ENCODE measurements at places on chromosomes 4 and X.

- no peak for DNase-seq
These were observed 37.2 kb upstream of the FAM9B start for GRCh38 chrX:9071031-9071650.

DNA sequence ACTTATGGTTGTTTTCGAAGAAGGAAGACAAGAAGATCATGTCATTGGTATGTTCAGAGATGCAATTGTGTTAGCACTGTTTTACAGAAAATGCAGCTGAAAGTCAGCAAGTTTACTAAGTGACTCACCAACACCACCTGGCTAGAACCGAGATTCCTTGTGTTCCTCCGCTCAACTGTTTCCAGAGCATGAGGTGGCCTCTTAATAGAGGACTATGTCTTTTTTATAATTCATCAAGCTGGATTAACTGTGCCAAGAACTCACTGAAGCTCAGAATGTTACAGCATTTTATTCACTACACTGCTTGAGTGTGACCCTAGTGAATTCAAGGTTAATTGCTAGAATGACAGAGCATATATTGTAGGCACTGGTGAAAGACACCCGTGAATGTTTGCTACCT is 1573.5 kb upstream of the TENM3 start:
- no peak for DNase-seq

DNA sequence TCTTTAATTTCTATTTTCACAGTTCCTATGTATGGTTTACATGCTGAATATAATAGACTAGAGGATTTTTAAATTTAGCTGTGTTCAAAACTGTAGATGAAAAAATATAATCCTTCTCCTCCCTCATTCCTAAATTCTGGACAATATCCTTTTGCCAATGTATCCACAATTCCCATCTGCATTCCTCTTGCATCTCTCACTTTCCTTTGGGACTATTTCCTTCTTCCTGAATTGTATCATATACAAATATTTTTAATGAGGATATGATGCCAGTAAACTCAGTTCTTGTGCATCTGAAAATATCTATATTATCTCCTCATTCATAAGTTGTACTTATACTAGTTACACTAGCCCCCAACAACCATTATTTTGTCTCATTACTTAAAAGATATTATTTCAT is 46.7 kb downstream of the DDX60L start:
- DNase-seq: no peak

GRCh38 chr4:137735561-137736104 is 203.3 kb upstream of the PCDH18 start:
- no peak for DNase-seq

- DNase-seq: no peak
These were observed 146.4 kb downstream of the CPEB2 start for GRCh38 chr4:15148691-15149090.

DNA sequence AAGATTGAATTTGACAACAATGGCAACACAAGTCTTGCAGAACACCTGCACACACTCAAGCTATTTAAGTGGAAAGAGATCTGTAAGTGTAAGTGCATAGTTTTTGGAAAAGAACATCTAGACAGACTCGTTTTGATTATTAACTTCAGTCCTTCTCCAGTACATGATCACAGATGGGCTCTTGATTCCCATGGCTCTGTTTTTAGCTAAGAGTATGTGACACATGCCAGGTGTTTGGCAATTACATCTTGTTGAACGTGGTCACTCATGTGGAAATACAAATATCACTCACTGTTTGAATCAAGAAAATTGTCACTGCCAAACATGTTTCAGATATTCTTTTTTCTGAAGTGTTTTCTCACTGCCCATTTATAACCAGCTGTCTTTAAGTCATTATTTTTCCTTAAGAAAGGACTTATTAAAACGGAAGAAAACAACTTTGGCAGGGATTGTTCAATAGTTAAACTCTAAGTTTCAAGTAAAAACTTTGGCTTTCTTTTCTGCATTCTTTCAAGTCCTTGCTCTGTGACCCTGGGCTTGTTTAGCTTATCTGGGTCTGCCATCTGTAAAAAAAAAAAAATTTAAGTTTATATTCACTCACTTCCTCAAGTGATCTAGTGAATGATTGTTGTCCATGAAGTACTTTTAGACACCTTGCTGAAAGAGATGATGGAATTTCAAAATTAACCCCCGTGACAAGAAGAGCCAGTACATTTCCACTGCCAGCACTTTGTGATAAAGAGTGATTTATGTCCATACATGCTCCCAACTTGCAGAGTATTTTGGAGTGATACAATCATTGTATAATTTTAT is 125.4 kb downstream of the ATXN3L start:
- no peak for DNase-seq

DNA sequence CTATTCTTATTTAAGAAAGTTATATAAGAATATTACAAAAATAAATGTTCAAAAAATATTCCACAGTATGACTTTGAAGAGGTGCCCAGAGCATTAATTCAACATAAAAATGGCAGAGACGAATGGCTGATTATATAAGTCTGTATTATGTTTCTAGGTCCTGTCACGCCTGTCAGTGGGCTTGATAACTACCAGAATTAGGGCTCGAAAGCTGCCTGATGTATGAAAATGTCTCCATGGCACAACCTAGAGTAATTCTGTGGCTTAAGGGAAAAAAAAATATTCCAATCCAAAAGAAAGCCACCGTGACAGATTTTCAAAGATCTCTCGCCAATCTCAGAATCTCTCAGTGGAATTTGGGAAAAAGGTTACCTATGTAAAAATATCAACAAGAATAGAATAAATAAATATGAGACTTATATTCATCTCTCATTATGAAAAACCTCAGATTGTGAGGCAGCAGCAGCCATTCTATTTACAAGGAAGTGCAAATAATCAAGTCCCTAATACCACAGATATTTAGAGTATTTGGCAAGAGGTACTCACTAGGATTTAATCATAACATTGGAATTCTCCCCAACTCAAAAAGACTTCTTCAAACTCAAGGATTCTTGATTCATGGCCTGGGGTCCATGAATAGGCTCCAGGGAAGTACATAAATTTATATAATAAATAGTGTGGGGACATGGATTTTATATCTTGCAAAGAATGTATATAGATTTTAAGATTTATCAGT is 489.1 kb upstream of the INTU start:
- no peak for DNase-seq

DNA sequence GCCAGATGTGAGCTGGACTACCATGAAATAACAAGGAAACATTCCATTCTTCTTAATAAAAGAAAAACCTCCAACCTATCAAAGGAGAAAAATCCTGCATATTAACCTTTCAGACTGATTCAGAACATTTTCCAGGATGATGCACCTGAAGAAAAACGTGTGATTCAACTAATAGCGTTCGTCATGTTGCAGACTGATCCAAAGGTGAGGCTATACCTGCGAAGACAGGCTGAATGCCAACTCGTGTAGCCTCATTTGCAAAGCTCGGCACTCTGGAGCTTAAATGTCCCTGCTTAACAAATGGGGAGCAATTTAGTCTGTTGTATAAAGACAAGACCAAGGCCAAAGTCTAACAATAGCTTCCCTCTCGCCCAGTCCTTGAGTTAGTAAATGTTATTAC is 172.0 kb upstream of the NOCT start:
- DNase-seq: no peak

GRCh38 chrX:46573331-46573891 is at the start of gene CHST7:
Gene CHST7 (plus strand): TSS chrX:46573765. CDS start chrX:46573932, 167 bp downstream.
- DNase-seq: peak; percentile 63

DNA sequence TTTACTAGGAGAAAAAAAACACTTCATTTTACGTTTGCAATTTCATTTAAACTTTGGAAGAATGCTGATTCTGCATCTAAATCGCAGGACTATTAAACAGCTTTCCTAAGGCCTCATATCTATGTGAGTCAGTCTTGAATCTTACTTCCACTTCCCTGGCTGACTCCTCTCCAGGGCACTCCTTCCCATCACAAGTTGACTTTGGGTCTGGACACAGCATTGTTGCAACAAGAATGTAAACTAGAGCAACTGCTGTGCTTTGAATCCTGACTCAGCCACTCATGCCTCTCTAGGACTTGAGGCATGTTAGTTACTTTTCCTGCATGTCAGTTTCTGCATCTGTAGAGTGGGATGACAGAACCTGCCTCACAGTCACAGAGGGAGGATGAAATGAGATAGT is 413.8 kb downstream of the FAT4 start:
- DNase-seq: no peak

DNA sequence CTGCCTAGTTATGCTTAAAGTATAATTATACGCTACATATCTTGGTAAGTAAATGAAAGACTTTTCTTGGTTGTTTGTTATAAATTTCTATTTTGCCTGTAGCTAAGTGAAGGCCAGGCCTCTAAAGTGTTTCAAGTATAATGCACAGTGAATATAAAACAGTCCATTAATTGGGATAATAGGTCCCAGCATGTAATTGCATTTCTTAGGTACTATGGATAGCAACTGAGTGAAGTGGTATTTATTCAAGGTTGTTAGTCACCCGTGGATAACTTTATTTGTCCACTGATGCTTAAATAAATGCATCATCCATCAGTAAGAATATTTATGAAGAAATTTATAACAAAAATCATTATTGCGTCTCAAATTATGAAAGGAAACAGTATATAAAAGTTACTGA is 59.1 kb downstream of the TEX13C start:
- no peak for DNase-seq

- DNase-seq: no peak
These were observed 66.8 kb upstream of the PLS3 start for GRCh38 chrX:115494161-115494560.

- no peak for DNase-seq
These were observed 16.0 kb downstream of the RAB40A start for GRCh38 chrX:103503163-103503852.

DNA sequence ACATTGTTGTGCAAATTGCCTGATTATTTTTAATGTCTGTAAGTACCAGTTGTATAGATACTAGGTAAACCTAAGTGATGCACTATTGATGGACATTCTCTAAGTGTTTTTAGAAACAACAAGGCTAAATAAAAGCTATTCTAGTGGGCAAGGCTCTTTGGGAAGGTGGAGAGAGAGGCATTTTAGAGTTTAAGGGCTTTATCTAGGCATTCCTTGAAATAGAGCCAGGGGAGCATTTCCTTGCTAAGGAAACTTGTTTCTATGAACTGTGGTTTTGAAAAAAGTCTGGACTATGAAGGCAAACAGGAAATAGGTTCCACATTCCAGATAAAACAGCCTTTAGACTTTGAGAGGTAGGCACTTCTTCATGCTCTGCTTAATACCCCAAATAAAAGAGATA is 23.8 kb downstream of the BMX start:
- DNase-seq: no peak

- DNase-seq: no peak
These were observed 100.5 kb downstream of the CLNK start for GRCh38 chr4:10584042-10584441.

GRCh38 chr4:138226351-138226750 is 15.8 kb downstream of the SLC7A11 start:
- no peak for DNase-seq

GRCh38 chrX:129188231-129188630 is 335.1 kb downstream of the SMARCA1 start:
- DNase-seq: no peak

DNA sequence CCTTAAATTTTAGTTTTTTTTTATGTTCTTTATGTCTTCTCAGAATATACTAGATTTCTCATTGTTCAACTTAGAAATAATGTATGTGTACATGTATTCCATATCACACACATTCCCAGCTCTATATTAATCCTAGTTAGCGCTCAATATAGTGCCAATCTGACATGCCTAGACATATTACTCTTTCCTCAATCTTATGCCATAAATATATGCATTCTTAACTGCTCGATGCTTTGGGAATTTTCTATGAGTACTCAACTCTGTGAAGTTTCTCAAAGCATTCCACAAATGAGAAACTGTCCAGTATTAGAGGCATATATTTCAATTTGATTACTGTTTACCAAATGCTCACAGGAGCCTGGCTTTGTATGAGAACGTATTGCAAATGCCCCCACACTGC is 231.2 kb upstream of the VEGFC start:
- no peak for DNase-seq

GRCh38 chr4:107890779-107891178 is 40.6 kb upstream of the CYP2U1 start:
- no peak for DNase-seq

DNA sequence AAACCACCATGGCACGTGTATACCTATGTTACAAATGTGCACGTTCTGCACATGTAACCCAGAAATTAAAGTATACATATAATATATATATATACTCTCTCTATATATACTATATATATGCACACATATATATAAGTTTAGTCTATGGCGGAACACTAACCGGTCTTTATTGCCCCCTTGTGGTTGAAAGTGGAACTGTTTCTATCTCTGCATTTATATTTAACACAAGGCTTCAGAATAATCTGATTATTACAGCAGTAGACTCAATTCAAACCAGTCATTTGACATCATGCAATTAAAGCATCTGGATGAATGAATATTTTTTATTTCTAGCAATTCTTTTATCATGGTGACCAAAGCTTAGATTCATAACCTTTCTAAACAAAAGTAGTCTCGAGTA is 14.6 kb downstream of the RAB9B start:
- DNase-seq: no peak

DNA sequence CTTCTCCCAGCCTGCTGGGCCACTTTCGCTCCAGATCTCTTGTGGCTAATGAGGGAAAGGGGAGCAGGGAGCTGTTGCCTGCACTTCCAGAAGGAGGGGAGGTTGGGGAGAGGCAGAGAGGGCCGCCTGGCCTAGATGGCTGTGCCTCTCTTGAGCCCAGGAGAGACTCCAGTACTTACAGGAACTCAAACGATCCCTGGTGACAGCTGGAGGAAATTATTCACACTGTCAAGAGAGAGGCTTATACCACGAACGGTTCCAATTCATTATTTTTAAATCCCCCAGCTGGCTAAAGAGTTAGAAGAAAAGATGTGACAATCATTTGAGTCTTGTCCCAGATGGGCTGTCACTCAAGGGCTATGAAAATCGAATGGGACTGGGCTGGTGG is 96.1 kb downstream of the PHKA2 start:
- DNase-seq: no peak

- no peak for DNase-seq
These were observed 223.1 kb upstream of the DMD start for GRCh38 chrX:33434256-33435092.

DNA sequence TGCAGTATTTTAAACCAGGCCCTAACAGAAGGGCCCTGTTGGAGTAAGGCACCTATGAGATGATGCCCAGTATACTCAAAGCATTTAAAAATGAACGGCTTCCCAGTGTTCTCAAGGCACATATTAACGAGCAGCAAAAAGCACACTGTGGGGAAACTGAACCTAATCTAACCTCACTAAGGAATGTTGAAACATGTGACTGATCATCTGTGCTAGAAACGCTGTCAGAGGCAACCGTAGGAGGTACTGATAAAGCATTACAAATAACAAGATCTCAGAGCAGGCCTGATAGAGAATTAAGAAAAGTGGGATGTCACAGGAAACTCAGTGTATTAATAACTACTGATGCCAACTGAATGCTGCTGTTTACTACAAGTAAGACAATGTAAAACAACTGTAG is 24.0 kb downstream of the ASB9 start:
- no peak for DNase-seq

- DNase-seq: no peak
These were observed 27.1 kb downstream of the DDX60L start for GRCh38 chr4:168453146-168453545.

DNA sequence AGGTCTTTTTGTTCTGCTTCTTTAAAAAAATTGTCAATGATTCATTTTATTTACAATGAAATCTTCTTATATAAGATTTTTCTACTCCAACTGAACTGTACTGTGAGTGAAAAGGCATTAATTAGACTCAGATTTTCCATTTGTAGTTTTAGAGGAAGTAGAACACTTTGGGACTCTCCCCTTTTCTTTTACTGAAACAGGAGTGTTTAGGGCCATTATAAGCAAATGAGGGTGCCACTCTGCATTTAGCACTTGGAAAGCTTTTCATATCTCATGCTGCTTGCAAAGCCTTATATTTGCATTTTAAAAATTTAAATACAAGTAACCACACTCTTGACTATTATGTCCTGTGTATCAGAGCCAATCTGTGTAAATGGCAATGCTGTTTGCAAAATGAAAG is 584.3 kb downstream of the KLHL13 start:
- no peak for DNase-seq

Measured in CD4-positive, alpha-beta T cell treated with Interleukin-15 for 1 hour (primary cell).